ENCODE measurements at places on chromosomes 4 and X. TPM values are rescaled to one million over a fixed set of nuclear protein-coding genes. Genes with fewer than 3 reads are reported as not detected.

CXCL6 gene
- total RNA-seq: 3.8 TPM

CXCL11 gene
- total RNA-seq: not detected

PNMA6F gene
- total RNA-seq: 0.13 TPM

ART3 gene
- total RNA-seq: 0.59 TPM

ETDB gene
- total RNA-seq: not detected

EMCN gene
- total RNA-seq: not detected

H2BW1 gene
- total RNA-seq: not detected

GABRE gene
- 11.7 TPM for total RNA-seq

DRP2 gene
- total RNA-seq: 0.39 TPM

CA5B gene
- total RNA-seq: 9.0 TPM

- DNase-seq: no peak
Measured at GRCh38 chr4:76950956-76951671, 1.6 kb downstream of the SEPTIN11 start.

- DNase-seq: no peak
Measured at GRCh38 chr4:48223633-48224295, 45.9 kb downstream of the TEC start.

- DNase-seq: no peak
Measured at GRCh38 chr4:15132739-15133138, 130.5 kb downstream of the CPEB2 start.

DNA sequence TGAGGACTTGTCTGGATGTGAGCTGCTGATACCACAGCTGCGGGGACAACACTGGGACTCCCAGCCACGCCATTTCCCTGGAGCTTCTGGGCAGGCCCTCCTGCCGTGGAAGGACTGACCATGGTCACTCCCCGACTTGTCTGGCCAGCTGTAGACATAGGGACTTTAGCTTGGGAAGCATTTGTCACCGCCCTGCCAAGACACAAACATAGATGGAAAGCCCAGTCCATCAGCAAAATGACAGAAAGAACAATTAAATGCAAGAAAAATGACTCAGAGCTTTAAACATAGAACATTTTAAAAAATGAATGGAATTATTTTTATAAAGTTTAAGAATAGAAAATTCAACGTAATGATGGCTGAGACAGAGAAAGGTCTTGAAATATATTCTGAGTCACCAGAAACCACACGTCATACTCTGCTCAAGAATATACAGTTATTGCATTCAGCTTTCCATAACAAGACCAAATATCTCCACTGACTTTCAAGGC, 107.6 kb upstream of the CBR4 start:
- DNase-seq: no peak

GRCh38 chr4:83221897-83222441, 62.6 kb downstream of the COQ2 start:
- no peak for DNase-seq

DNA sequence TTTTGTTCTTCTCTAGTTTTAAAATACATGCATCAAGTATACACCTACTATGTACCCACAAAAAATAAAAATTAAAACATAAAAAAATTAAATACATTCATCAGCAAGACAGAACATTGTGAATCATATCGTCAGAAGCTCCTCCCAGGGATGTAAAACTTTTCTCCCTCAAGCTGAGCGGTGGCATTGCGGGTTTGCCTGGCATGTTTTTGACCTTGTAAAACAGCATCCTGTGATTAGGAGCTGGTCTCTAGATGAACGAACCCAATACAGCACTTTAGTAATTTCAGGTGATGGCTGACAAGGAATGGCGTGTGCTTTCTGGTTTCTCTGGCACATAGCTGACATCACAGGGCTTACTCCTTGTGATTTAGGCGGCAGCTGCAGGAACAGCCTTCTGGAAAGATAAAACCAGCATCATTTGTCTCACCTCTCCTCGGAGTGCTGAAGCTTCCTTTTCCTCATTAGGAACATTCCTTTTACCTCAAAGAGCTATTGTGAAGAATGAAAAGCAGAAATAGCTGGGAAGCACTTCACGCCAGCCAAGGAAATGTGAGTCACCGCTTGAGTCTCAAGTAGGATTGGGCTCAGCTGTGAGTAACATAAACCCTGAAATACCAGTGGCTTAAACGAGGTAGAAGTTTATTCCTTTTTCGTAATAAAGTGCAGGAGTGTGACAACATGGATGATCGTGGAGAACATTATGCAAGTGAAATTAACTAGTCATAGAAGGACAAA, 44.3 kb downstream of the NYX start:
- DNase-seq: no peak

DNA sequence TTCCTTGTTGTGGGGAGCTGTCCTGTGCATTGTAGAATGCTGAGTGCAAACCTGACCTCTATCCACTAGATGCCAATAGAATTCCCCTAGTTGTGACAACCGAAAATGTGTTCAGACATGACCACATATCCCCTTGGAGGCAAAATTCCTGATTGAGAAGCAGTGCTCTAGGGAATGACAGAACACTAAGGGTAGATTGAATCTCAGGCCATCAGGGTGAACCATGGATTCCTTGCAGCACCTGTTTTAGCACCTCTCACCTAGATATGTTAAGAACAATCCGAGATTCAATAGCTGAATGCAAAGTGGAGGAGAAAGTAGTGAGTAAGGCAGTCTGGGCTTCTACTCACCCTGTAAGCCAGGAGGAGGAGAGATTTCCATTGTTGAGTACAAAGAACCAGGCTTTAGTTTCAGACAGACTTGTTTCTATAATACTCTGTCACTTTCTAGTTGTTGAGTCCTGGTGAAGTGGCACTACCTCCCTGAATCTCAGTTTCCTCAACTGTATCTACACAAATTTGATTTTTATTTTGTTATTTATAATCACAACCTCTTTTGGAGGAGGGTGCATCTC, 111.0 kb upstream of the RAP2C start:
- no peak for DNase-seq

GRCh38 chr4:181752516-181752915, 490.7 kb upstream of the TENM3 start:
- no peak for DNase-seq

GRCh38 chrX:49726966-49727365, 31.2 kb upstream of the PAGE1 start:
- DNase-seq: no peak

GRCh38 chrX:101460669-101461068, 24.6 kb upstream of the ARMCX4 start:
- DNase-seq: no peak

GRCh38 chrX:68705986-68706385, 58.5 kb downstream of the STARD8 start:
- DNase-seq: no peak

- no peak for DNase-seq
Measured at GRCh38 chrX:65695849-65696449, 28.5 kb downstream of the MSN start.

- DNase-seq: no peak
Measured at GRCh38 chrX:37796310-37796709, 16.5 kb downstream of the CYBB start.

- DNase-seq: peak; percentile 23
Measured at GRCh38 chrX:107684956-107685385, 56.7 kb downstream of the PRPS1 start.

DNA sequence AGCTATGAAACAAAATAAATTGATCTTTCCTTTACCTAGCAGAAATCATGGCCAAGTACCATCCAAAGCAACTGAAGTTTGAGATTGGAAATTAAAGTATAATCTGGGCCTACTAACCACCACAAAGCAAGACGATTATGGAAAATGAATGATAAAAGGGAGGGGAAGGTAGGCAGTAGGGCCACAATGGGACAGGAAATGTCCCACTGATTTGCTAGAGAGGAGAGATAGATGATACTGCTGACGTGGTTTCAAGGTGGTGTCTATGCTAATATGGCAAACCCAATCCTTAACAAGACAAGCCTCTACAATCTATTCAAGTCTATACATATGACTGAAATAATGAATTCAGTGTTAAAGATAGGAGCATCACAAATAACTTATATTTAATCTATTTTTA, 6.1 kb downstream of the TMPRSS11F start:
- no peak for DNase-seq

DNA sequence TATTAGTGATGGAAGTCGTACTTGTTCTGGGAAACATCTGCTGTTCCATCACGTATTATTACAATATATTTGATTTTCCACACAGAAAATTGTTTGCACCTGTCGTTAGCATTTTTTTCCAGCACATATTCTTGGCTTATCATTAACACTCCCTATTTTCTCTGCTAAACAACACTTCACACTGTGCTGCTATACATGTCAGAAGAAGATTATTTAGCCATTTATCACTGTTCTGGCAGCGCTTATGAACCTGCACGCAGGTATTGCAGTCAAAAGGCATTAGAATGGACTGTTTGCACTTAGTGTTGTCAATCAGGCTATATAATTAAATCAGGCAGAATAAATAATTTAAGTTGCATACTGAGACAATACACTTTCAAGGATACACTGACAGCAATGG, 218.6 kb downstream of the CHM start:
- no peak for DNase-seq

GRCh38 chr4:86497980-86498862, 95.9 kb upstream of the PTPN13 start:
- DNase-seq: no peak

DNA sequence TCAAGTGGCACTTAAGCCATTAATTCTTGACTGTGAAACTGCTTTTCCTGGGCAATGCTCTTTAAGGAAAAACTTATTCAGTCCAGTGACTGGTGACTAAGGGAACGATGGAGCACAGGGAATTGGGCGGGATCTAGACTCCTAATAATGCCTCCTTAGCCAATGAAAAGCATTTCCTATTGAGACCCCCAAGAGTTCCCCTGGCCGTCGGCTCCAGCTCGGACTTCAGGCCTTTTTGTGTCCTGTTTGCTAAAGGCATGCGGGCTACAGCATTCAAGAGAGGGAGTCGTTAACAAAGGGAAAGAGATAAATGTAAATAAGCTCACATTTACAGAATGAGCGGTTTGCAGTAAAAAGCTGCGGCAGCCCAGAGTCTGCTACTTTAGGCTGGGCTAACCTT, at the start of gene LPAR4:
TSS of gene LPAR4 (plus strand) at position 232 of the 400 bp plus-strand sequence. CDS start 7,150 bp downstream, outside the sequence.
- DNase-seq: peak; percentile 36

Data from WTC11 (cell line).